Naive B cell (primary cell): ENCODE measurements at places on chromosomes 13 and 19. TPM values are rescaled to one million over a fixed set of nuclear protein-coding genes. Genes with fewer than 3 reads are reported as not detected.

IQCN gene
- polyA plus RNA-seq = 1.1 TPM

NEK5 gene
- polyA plus RNA-seq = 0.21 TPM

LRRC4B gene
- not detected for polyA plus RNA-seq

TEX101 gene
- polyA plus RNA-seq = not detected

CLIP3 gene
- 1.8 TPM for polyA plus RNA-seq

TYROBP gene
- polyA plus RNA-seq = 8.9 TPM

ANGPTL8 gene
- polyA plus RNA-seq = not detected

SMIM17 gene
- polyA plus RNA-seq = not detected

PSG3 gene
- polyA plus RNA-seq = not detected

FUT6 gene
- not detected for polyA plus RNA-seq
